ENCODE measurements at places on chromosomes 6 and 20. TPM values are rescaled to one million over a fixed set of nuclear protein-coding genes. Genes with fewer than 3 reads are reported as not detected.

DNA sequence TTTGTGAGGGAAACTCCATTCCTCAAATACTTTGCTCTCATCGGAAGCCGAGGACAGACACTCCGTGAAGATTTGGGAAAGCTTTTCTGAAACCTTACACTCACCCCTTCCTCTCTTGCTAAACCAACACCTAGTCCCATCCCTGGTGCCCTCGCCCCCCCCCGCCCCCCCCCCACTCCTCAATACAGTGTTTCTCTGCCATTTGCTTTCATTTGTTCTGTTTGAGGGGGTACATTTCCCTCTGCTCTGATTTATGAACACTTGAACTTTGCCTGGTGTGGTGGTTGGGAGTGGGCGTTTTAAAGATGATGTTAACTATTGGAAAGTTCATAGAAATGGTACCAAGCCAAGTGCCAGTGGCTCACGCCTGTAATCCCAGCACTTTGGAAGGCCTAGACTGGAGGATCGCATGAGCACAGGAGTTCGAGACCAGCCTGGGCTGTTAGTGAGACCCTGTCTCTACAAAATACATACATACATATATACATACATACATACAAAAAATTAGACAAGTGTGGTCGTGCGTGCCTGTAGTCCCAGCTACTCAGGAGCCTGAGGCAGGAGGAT, 1.1 kb downstream of the RAB32 start:
- H3K4me3 ChIP-seq: peak overlapping the region; percentile 97
- H3K27ac ChIP-seq: 0 out of 2 replicates have a peak overlapping the region, but pooled peaks have one; percentile 89
- no peak for DNase-seq
- peaks cover 15% of the 10 kb centered on the region for H3K4me1 ChIP-seq

- H3K27ac ChIP-seq: no peak overlapping the region
- H3K4me3 ChIP-seq: no peak overlapping the region
- peaks cover 36% of the 10 kb centered on the region for H3K4me1 ChIP-seq
- 0 out of 2 replicates have a peak, but pooled peaks cover 3% of the 10 kb centered on the region for H3K36me3 ChIP-seq
Observed at GRCh38 chr6:15062516-15063252, 183.2 kb upstream of the JARID2 start.

OVOL2 gene
- total RNA-seq: 11.0 TPM

LPA gene
- 0.60 TPM for total RNA-seq

MICA gene
- 12.9 TPM for total RNA-seq

DNA sequence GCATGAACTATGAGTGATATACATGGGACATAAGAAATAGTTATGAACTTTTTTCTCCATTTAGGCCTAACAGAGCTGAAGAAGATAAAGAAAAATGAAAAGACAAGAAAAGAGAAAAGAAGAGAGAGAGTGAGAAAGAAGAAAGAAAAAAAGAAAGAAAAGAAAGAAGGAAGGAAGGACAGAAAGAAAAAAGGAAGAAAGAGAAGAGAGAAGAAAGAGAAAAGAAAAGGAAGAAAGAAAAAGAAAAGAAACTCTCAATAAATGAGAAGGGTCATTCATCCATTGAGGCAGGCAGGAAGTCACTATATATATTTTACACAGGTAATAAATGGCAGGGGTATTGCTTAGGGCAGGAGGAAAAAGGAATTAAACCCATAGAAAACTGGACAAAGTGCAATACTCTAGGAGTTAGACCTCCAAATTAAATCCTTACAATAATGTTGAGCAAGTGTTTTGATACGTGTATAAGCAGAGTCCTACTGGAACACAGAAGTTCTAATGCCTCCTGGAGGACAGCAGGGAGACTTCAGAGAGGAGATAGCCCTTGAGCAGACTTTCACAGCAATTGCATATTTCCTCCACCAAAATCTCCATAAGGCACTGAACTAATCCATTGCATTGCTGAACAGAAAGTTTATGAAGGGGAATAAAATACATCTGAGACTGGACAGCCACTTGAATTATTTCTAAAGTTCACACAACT, 86.4 kb upstream of the TENT5A start:
- no peaks in the 10 kb centered on the region for H3K27me3 ChIP-seq
- H3K4me1 ChIP-seq: no peaks in the 10 kb centered on the region
- no peak overlapping the region for H3K4me3 ChIP-seq

TRIM15 gene
- total RNA-seq: 0.35 TPM

- H3K4me3 ChIP-seq: no peak overlapping the region
- no peaks in the 10 kb centered on the region for H3K36me3 ChIP-seq
- peak; percentile 32 for DNase-seq
- peak overlapping the region; percentile 33 for H3K27ac ChIP-seq
Observed at GRCh38 chr20:52313341-52313963, 121.9 kb upstream of the ZFP64 start.
